Cardiac septum (tissue), 1 donor: ENCODE measurements at places on chromosomes 7 and 10. TPM values are rescaled to one million over a fixed set of nuclear protein-coding genes. Genes with fewer than 3 reads are reported as not detected.

DNA sequence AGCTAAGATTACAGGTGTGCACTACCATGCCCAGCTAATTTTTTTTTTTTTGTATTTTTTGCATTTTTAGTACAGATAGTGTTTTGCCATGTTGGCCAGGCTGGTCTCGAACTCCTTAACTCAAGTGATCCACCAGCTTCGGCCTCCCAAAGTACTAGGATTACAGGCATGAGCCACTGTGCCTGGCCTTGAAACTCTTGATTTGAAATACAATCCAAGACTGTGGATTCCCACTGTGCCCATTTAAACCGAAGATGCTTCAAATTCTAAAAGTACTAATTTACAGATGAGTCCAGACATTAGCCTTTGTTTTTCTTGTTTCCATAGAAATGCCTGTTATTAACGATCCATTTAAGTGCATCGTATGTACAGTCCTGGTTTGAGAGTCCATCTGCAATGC, 130.9 kb downstream of the CACNA2D1 start:
- DNase-seq = no peak

- no peak for DNase-seq
These were observed 129.8 kb upstream of the PPP1R3A start for GRCh38 chr7:114048386-114049235.

- DNase-seq = no peak
These were observed 16.1 kb upstream of the LAMB4 start for GRCh38 chr7:108146070-108146842.

DNA sequence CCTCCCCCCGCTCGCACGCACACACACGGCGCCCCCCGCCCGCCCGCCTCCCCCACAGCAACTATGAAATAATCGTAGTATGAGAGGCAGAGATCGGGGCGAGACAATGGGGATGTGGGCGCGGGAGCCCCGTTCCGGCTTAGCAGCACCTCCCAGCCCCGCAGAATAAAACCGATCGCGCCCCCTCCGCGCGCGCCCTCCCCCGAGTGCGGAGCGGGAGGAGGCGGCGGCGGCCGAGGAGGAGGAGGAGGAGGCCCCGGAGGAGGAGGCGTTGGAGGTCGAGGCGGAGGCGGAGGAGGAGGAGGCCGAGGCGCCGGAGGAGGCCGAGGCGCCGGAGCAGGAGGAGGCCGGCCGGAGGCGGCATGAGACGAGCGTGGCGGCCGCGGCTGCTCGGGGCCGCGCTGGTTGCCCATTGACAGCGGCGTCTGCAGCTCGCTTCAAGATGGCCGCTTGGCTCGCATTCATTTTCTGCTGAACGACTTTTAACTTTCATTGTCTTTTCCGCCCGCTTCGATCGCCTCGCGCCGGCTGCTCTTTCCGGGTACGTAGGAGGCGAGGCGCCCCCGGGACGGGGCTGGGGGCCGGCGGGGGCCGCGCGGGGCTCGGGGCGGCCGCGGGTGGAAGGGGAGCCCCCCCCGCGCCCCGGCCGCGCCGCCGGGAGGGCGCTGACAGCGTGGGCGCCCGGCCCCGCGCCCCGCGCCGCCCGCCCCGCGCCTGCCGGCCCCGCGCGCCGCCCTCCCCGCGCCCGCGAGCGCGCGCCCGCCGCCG, 441 bp downstream of the BMI1 start:
- DNase-seq = peak; percentile 81

GRCh38 chr10:78605800-78606350, 462.9 kb upstream of the ZMIZ1 start:
- no peak for DNase-seq

Gene SP8
- total RNA-seq = not detected

Gene PRR15
- total RNA-seq = 0.40 TPM

Gene CFAP46
- 0.94 TPM for total RNA-seq
